GM12878 (cell line): ENCODE measurements at places on chromosomes 16 and 17.

DNA sequence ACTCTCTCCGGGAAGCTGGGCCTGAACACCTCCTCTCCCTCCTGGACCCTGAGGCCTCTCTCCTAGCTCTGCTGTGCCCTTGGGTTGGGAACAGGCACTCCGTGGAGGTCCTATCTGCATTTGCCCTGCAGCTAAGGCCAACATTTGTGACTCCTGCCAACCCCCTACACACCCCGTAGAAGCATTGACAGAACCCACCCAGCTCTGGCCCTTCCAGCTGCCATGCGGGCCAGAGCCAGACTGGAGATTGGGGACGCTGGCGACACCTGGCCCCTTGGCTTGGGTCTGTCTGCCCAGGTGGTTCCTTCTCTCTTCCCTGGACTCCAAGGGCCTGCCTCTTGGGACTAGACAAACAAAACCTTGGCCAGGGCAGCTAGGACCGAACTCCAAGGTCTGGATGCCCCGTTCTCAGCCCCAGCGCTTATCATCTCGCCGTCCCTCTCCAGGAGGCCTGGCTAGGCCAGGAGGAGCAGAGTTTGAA lies 644 bp upstream of the RHBDF2 start:
- no peak for DNase-seq

- no peak for DNase-seq
These were observed 13.2 kb downstream of the CLUAP1 start for GRCh38 chr16:3513892-3514583.

DNA sequence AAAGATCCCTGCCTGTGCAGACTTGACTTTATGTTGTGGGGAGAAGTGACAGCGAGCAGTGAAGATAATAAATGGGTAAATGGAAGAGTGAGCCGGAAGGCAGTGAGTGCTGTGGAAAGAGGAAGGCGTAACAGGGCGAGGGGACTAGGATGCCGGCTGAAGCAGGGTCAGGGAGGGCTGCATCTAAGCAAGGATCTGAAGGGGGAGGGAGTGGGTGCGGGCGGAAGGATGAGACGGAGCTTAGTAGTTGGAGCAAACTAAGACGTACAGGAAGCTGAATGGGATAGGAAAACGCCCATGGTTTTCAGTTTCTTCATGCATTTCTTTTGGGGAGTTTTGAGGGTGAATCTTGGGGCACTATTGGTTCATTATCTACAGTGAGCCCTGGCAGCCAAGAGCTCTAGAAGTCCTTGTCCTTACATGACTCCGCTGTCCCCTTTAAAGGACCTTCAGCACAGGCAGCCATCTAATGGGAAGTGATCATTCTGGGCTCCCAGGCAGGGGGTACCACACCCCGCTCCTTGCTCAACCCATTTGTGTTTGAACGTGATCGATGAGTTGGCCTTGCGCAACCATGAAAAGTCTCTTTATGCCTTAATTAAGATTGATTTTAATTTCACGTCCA lies 10.4 kb upstream of the NAT9 start:
- no peak for DNase-seq

- DNase-seq, result no peak
These were observed 57.7 kb downstream of the BAIAP2 start for GRCh38 chr17:81092518-81093095.

- DNase-seq, result no peak
These were observed 33.9 kb downstream of the BAHCC1 start for GRCh38 chr17:81428948-81429774.

DNA sequence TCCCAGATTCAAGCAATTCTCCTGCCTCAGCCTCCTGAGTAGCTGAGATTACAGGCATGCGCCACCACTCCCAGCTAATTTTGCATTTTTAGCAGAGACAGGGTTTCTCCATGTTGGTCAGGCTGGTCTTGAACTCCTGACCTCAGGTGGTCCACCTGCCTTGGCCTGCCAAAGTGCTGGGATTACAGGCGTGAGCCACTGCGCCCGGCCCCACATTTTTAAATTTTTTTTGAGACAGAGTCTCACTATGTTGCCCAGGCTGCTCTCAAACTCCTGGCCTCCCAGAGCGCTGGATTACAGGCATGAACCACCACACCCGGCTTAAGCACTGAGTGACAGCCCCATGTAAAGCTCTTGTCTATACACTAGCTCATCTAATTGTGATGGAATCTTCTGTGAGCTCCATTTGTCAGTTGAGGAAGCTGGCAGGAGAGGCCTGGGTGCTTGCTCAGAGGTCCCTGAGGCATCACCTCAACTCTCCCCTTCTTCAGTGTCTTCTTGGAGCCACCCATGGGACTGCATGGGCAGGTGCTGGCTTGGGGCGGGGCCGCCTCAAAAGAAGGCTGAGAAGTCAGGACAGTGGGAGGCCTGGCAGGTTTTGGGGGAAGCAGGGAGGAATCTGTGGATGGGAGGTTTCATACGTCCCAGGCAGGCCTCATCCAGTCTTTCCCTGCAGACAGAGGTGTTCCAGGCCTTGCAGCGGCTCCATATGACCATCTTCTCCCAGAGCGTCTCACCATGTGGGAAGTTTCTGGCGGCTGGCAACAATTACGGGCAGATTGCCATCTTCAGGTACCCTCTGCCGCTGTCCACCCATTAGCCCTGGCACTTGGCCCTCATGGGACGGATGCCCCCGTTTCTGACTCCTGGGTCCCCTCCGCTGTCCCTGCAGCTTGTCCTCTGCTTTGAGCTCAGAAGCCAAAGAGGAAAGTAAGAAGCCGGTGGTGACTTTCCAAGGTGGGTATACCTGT lies 1.5 kb downstream of the THOC6 start:
- DNase-seq, result no peak

DNA sequence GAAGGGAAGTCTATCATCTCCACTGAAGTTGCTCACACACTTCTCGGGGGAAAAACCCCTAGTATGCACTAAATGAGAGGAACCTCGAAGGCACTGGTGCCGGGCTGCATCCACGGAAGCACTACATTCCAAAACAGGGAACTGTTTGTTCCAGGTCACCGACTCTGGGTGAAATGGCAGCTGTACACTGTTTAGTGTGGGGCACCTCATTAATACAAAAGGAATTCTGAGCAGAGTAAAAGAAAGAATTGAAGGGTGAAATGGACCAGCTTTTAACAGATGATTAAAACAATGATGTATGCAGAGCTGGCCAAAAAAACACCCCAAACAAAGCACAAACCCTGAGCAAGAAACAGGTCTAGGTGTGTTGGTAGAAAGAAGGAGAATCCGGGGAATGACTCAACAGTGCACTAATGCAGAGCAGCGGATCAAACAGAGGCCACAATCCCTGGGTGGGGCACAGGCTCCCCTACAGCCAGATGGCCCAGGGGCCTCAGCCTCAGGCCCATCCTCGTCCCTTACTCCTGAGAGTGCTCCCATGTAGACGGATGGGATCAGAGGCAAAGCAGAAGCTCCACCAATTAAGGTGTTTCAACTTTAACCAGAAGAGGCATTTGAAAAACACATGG lies 161.5 kb downstream of the ZFHX3 start:
- DNase-seq, result no peak

DNA sequence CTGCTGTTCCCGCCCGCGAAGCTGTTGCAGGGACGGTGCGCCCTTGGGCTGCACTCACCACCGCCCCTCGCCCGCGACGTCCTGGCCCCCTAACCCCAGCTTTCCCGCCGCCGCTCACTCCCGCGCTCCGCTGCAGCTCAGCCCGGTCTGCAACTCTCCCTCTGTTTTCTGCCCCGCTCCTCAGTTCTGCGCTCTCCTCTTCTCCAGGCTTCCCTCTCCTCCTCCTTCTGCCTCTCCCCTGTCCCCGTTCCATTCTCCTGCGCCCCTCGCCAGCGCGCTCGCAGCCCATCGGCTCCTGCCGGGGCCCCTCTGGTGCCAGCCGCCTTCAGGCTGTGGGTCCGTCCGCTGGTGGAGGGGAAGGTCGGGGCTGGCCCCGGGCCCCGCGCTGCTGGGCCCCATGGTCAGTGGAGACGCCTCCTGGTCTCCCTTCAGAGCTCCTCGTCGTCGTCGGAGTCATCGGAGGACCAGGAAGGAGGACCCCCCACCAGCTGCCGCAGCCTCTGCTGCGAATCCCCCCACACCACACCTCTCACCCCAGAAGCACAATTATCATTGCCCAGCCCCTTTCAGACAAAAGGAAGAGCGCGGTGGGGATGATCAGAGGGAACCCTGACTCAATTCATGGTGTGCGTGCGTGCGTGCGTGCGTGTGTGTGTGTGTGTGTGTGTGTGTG lies 223.2 kb upstream of the FOXF1 start:
- no peak for DNase-seq

DNA sequence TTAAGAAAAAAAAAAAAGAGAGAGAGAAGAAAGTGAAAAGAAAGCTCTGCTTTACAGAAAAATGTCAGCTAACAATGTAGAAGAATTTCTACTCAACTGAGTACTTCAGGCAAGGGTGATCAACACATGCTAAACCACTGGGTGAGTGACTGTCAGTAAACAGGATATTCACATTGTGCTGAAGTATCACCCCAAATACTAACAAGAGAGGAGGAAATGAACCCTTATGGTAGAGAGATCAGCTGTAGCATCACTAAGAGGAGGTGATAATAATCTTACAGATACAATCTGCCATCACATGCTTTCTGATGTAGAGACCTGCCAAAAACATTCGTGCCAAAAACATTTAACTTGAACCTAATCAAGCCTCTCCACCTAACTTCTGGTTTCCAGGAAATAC lies 30.7 kb upstream of the ICAM2 start:
- no peak for DNase-seq

- DNase-seq, result no peak
These were observed 9.9 kb downstream of the FAM83G start for GRCh38 chr17:18994631-18995030.

DNA sequence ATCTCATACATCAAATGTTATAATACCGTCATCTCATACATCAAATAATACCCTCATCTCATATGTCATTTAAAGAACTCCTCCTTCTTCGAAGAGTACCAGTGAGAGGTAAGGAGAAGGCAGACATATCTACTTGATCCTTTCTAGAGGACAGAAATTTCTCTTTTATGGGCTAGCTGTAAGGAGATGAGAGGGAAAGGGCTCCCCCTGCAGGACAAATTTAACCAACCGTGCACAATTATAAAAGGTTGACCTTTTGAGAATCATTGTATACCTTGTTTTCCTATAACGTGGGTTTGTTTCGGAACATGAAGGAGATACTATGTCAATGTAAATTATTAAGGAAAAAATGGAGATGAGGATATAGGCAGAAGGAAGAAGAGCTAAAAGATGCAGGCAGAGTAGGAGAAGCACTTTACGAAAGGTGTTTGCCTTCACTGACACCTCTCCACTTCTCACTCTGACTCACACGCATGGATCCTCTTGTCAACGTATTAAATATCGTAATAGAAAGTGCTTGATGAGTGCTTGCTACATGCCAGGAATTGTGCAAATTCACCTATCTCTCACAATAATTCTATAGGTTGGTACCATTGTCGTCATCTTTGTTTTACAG lies 465.9 kb upstream of the ERCC4 start:
- DNase-seq, result no peak

DNA sequence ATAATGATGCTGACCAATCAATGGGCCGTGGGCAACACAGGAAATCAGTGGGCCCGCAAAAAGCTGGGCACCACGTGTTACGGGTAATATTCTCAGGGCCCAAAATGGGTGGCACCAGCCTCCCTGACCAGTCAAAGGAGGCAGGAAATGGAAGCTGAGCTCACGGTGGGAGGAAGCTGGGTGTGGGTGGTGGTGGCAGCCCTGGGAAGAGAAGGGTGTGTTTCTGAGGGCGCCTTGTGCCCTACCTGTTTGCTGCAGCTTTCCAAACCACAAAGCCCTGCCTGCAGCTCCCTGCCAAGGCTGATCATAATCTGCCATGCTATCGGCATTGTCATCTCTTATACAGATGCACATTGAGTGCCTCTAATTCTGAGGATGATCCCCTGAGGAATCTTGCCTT lies 457.9 kb downstream of the SLC39A11 start:
- DNase-seq, result no peak

DNA sequence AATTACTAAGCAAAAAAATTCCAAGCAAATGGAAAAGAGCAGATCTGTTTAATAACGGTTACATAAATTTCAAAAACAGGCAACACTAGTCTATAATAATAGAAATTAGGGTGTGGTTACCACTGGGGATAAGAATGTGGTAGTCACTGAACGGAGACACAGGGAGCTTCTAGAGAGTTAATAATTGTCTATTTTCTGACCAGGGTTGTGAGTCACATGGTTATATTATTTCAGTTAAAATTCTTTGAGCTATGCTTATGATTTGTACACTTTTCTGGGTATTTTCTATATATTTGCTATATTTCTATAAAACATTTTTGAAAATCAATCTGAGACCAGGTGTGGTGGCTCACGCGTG lies 433.9 kb upstream of the MAF start:
- DNase-seq, result no peak

- no peak for DNase-seq
These were observed 141.4 kb downstream of the PMP22 start for GRCh38 chr17:15123593-15124263.

DNA sequence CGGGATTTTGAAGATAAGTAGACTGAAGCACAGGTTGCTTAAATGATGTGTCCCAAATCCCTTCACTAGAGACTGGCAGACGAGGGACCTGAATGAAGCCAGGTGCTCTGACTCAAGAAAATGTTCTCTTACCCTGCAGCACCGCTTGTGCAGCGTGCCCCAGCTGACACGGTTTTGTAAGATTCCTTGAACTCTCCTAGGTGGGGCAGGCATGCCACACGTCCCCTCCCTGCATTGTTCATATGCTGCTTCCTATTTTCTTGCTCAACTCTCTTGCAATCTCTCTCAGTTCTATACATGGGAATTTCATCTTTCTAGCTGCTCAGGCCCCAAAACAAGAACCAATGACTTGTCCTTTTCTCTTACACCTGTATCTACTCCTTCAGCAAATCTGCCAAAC lies 22.1 kb upstream of the HNF1B start:
- no peak for DNase-seq

- no peak for DNase-seq
These were observed 8.1 kb downstream of the SMTNL2 start for GRCh38 chr17:4592240-4593005.
